ENCODE measurements at places on chromosomes 3 and 15. TPM values are rescaled to one million over a fixed set of nuclear protein-coding genes. Genes with fewer than 3 reads are reported as not detected.

TMF1 gene
- 19.0 TPM for total RNA-seq

SEMA5B gene
- not detected for total RNA-seq

PPIP5K1 gene
- 36.5 TPM for total RNA-seq

CPA3 gene
- not detected for total RNA-seq

AMIGO3 gene
- total RNA-seq, result 0.18 TPM

SGO1 gene
- total RNA-seq, result 16.5 TPM

C2CD4A gene
- total RNA-seq, result not detected

CASR gene
- total RNA-seq, result 0.13 TPM

CHRNA7 gene
- total RNA-seq, result not detected

GLDN gene
- not detected for total RNA-seq

HCN4 gene
- total RNA-seq, result 0.03 TPM

RARRES1 gene
- 0.16 TPM for total RNA-seq

KLF15 gene
- total RNA-seq, result 0.15 TPM

GNAT1 gene
- not detected for total RNA-seq

ACAP2 gene
- total RNA-seq, result 38.2 TPM

CP gene
- 1.2 TPM for total RNA-seq

ADAMTS17 gene
- 0.15 TPM for total RNA-seq

CIAO2A gene
- total RNA-seq, result 101 TPM

FAM107A gene
- total RNA-seq, result not detected

GATM gene
- 42.5 TPM for total RNA-seq

RRP9 gene
- 56.0 TPM for total RNA-seq

HYAL3 gene
- 2.8 TPM for total RNA-seq

LIPH gene
- total RNA-seq, result 8.8 TPM

ZPLD1 gene
- not detected for total RNA-seq

AEN gene
- 74.4 TPM for total RNA-seq

ATP2B2 gene
- total RNA-seq, result not detected

AADACL2 gene
- not detected for total RNA-seq

CTXN2 gene
- not detected for total RNA-seq

SLC22A14 gene
- total RNA-seq, result not detected

SLC24A5 gene
- not detected for total RNA-seq

SAXO2 gene
- total RNA-seq, result 2.3 TPM

TMEM40 gene
- not detected for total RNA-seq

SPATA12 gene
- total RNA-seq, result 0.29 TPM

XXYLT1 gene
- total RNA-seq, result 12.4 TPM

HIGD1A gene
- total RNA-seq, result 73.9 TPM

TAGLN3 gene
- not detected for total RNA-seq

C3orf33 gene
- 0.59 TPM for total RNA-seq

CCR9 gene
- total RNA-seq, result 2.3 TPM

KIF15 gene
- total RNA-seq, result 29.3 TPM

CD200 gene
- total RNA-seq, result 27.8 TPM

ARPIN gene
- total RNA-seq, result not detected

SLC28A2 gene
- not detected for total RNA-seq

WNT7A gene
- 0.08 TPM for total RNA-seq

CMTM8 gene
- not detected for total RNA-seq

VPS18 gene
- 19.8 TPM for total RNA-seq

TIGIT gene
- total RNA-seq, result 0.85 TPM

GHSR gene
- total RNA-seq, result not detected
